Stimulated activated naive CD4-positive, alpha-beta T cell (primary cell): ENCODE measurements at places on chromosomes 2 and 18.

DNA sequence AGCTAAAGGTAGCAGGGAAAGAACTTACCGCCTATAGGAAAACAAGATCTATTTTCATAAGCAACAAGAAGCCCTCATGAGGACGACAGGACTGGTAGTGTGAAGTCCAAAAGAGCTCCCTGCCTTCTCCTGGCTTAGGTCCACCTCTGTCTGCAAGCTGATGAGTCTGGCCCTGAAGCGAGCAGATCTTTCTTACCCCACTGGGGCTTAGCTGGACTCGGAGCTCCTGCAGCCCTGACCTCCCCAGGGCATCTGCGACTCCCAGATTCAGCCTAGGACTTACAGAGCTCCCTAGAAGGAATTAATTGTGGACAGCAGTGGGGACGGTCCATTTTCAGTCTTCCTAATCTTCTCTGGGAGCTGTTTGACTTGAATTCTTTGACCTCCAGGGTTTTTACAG, 53.7 kb downstream of the MCFD2 start:
- DNase-seq = no peak

GRCh38 chr2:120809609-120810440, 74.2 kb downstream of the GLI2 start:
- DNase-seq = no peak

- DNase-seq = peak; percentile 17
Observed at GRCh38 chr2:68031542-68032160, 31.2 kb downstream of the C1D start.

GRCh38 chr2:158917121-158917520, 51.3 kb upstream of the TANC1 start:
- no peak for DNase-seq

GRCh38 chr2:89841476-89841840, 1150.0 kb downstream of the RPIA start:
- no peak for DNase-seq

DNA sequence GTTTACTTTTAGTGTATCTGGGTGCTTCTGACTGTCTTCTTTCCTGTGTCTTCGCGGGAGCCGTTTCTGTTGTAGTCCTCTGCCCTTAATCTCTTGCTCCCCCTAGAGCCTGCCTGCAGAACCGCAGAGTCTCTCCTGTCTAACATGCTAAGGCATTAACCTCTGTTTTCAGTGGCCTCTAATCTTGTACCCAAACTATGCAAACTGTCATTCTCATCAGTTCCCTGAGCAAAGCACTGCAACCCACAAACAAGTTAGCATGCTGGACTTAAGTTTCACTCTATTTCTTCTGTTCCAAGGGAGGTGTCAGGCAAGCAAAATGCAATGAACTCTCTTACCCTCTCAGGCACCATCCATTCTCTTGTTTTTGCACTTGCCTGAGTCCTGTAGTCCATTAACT, 138.4 kb downstream of the OTX1 start:
- no peak for DNase-seq

- no peak for DNase-seq
Observed at GRCh38 chr2:48344441-48344756, 185.6 kb upstream of the STON1 start.

DNA sequence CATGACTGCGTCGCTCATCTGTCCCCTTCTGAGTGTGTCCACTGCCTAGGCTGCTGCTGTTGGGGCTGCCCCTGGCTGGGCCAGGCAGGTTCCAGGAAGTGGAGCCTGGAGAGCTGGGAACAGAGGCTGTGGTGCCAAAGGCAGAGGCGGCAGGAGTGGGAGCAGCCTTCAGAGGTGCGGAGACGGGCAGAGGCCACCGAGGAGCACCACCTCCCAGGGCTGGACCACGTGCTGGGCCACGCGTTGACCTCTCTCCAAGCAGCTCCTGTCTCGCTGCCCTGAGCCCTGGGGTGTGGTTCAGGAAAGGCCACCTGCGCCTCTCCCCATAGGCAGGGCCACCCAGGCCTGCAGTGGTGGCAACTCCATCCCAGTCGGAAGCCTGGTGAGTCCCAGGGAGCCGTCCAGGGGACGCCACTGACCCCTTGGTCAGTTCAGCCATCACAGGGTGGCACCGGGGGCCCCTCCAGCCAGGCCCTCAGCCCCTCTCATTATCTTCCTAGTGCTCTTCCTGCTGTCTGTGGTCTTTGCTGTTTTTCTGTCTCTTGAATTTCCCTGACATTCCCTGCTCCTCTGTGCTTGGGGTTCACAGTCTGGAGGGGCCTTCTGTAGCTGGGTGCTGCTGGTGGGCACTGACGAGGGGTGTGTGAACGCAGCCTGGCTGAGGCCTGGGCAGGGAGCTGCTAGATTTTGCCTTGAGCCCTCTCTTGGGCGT, 122.8 kb upstream of the HS6ST1 start:
- no peak for DNase-seq

DNA sequence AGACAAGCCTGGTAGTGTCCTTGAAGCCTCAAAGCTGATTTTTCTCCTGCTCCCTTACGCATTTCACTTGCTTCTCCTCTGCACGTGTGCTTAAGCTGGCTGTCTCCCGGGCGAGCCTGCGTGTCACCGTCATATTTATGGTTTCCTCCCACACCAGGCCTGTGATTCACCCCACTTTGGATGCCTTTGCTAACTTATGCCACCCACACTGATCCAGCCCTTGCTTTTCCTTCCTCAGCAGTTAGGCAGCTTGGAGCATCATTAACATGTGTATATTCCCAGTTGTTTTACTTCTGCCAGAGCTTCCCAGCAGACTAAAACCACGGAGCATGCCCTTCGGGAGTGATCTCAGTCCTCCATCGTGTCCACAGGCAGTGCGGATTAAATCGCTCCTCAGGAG, 2.2 kb downstream of the ST3GAL5 start:
- DNase-seq = no peak

- no peak for DNase-seq
Observed at GRCh38 chr2:10864251-10864650, 47.5 kb upstream of the KCNF1 start.

DNA sequence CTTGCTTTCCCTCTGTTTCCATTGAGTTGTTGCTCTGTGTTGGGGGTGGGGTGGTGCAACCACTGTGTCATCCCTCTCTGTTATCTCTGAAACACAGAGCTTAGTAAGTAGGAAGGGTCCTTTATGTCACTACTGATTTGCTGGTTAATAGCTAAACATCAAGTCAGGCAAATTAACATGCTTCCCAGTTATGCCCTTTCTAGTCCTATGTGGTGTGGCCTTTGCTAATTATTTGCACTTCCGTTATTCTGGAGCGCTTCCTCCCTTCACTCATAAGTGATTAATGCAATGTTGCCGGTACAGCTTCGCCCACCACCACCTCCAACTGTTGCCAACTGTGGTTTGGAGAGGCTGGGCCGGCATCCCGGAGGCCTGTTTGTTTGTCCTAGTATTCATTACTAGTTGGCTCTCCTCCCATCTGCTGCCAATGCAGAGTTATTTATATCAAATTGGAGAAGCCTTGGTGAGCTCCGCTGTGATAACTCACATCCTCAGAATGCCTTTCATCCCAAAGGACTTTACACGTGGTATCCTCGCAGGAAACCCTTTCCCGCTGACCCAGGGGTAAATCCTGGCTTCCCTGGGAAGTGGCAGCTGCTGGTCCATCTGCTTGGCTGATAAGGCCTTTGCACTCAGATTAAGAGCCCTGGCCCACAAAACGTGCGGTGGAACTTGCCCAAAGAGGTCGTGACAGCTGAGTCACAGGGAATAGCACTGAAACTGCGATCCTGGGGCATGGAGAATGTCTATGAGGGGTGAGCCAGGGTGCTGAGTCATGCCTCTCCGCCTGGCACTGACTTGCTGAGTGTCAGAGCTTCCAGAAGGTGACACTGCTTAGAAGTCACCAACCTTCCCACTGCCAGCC, 72.0 kb upstream of the ZCCHC2 start:
- no peak for DNase-seq

GRCh38 chr18:31439807-31440325, 7.7 kb upstream of the DSG3 start:
- DNase-seq = no peak

- no peak for DNase-seq
Observed at GRCh38 chr18:36350251-36350651, 52.7 kb downstream of the FHOD3 start.

DNA sequence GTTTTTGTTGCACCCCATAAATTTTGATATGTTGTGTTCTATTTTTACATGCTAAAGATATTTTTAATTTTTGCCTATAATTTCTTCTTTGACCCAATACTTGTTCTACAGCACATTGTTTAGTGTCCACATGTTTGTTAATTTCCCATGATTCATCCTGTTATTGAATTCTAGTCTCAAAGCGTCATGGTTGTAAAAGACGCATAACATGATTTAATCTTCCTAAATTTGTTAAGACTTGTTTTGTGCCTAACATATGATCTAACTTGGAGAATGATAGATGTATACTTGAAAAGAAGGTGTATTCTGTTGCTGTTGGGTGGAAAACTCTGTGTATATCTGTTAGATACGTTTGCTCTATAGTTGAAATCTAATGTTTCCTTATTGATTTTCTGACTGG, 27.1 kb upstream of the SULT1C3 start:
- DNase-seq = no peak

DNA sequence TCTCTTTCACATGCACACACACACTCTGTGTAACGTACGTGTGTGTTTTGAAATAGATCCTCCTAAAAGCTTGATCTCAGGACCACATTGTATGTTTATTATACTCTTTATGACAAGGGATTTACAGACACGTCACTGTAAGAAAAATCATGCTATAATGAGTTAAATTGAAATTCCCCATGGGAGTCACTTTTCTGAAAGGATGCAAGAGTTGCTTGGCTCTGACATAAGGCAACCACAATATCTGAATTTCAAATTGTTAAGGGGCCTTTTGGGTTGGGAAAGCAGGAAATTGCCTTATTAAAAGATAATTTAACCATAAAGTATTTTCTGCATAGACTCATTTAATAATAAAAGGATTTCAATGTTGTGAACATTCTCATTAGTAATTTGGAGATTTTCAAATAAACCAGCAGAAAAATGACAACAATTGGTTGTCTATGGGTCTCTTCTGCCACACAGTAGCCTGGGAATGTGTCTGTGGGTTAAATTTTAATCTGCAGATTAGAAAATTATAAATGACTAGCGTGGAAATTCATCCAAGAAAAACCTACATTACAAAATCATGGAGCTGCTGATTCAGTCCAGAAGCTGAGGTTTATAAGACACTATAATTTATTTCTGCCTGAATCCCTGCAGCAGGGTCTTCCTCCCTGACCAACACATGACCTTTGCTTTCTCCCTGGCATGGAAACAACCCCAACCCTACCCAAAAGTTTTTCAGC, 75.9 kb upstream of the PID1 start:
- no peak for DNase-seq

- no peak for DNase-seq
Observed at GRCh38 chr2:238868616-238869292, 20.9 kb downstream of the TWIST2 start.

- no peak for DNase-seq
Observed at GRCh38 chr2:221203125-221203524, 369.0 kb downstream of the EPHA4 start.

- DNase-seq = no peak
Observed at GRCh38 chr18:74476140-74476539, 19.0 kb upstream of the DIPK1C start.

GRCh38 chr18:67731851-67732250, 215.3 kb upstream of the DSEL start:
- DNase-seq = no peak

DNA sequence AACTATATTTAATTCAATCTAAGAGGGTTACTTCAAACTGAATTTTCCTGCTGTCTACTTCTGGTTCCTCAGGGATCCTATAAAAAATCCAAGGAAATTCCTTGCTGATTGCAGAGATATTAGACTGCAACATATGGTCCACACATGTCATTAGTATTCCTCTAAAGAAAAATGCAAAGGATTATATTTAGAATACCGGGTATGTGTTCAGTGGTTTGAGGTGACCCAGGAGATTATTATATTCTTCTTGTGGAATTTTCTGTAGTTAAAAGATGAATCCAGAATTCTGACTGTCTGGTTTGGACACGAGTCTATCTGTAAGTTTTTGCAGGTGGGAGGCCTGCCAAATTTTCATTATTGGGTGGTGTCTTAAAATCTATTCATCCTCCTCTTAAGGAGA, 18.2 kb downstream of the HOXD1 start:
- no peak for DNase-seq

DNA sequence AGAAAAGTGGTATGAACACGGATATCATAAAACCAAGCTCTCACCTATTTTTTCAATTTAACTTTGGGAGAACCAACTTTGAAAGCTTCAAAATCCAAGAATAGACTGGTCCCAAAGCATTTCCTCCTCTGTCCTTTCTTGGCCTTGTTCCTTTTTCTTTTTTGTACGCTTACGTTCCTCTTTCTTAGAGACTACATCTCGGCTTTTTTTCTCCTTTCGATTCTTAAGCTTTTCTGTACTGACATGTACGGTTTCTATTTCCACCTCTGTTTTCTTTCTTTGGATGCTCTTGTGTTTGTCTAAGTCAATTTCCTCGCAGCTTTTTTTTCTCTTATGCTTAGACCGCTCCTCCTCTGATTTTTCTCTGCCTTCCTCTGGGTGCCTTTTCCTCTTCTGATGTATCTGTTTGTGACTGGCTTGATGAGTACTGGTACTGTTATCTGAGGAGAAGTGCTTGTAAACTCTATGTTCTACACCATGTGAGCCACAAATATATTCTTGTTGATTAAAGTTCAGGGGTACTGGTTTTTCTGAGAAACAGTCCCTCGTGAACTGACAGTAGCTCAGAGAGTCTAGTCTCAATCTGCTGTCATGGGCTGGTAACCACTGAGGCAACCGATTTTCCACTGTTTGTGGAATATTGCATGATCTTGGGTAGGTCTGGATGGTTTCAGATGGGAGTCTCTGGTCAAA, 11.5 kb upstream of the RNU2-63P start:
- no peak for DNase-seq

- no peak for DNase-seq
Observed at GRCh38 chr2:74779587-74780135, 54.3 kb upstream of the HK2 start.

GRCh38 chr2:75074708-75075107, 116.3 kb downstream of the POLE4 start:
- DNase-seq = no peak

DNA sequence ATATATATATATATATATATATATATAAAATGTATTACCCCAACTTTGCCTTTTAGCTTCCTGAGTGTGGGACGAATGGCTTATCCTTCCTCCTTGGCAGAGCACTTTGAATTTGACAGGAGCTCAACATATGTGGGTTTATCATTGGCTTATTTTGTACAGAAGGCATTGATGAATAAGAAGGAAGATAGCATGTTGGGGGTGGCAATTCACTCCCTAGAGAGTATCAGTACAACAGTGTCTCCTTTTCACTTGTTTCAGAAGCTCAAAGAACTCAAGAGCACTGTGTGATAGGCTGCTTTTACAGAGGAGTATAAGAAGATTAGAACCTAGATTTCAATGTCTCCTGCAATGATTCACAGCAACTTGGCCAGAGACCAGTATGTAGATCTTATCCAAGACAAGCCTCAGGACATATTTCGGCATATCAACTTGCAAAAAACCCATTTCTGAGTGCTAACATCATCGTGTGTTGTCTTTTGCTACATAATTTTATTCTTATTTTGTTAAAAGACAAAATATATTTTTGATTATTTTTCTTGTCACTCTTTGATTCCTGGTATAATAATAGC, 345.8 kb downstream of the SOCS6 start:
- DNase-seq = no peak

GRCh38 chr18:23470620-23471387, 17.7 kb downstream of the RIOK3 start:
- DNase-seq = no peak
